ENCODE measurements at places on chromosomes 6 and 20.

- no peak for DNase-seq
Observed at GRCh38 chr6:144606083-144606482, 320.9 kb downstream of the UTRN start.

DNA sequence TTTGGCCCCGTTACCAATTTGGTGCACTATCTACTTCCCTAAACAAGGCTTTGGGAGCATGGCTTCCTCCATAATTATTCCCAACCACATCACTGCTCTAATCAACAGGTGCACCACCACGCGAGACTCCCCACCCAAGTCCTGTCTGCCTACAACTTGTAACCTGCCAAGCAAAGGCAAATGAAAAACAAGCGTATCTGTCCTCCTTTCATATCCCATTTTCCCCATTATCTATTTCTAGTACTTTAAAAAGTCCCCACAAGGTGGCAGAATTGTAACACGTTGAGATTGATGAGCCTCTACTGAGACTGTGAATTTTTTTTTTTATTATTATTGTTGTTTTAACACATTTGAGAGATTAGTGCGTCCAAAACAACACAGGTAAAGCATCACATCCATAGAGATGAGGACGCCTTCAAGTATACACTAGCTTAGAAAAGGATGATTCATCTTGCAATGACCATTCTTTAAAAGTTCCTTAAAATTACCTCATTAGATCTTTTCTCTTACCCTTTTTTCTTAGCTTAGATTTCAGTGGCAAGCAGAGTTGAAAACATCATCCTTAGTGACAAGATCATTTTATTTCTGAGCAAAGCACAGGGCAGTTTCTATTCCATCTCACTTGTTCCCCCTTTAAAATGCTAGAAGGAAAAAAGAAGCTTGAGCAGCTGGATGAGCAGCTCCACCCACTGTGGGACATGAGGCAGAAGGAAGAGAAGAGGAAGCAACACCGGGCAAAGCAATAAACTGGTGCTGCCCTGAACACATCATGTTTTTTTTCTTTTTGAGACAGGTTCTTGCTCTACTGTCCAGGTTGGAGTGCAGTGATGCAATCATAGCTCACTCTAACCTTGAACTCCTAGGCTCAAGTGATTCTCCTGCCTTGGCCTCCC lies 210.8 kb downstream of the ARHGAP18 start:
- DNase-seq: no peak

- DNase-seq: no peak
Observed at GRCh38 chr6:43773980-43774775, 4.2 kb downstream of the VEGFA start.

GRCh38 chr6:31702405-31702818 lies 712 bp downstream of the ABHD16A start:
- DNase-seq: no peak

DNA sequence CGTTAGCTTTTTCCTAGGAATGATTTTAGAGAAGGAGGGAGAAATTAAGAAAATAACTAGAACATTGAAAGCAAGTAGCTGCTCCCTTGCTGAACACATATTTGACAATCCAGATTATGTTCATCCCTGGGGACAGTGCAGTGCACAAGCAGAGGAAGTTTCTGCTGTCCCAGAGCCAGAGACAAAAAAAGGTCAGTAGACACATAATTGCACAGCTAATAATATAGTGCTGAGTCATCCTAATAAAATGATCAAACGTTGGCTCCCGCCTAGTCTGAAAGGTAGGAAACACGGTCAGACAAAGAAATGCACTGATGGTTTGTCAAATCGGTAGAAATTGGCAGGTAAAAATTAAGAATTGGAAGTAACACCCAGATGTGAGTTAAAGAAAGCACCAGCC lies 21.7 kb upstream of the SSTR4 start:
- DNase-seq: no peak

GRCh38 chr6:152054441-152054840 lies 247.0 kb downstream of the ESR1 start:
- no peak for DNase-seq

- DNase-seq: no peak
Observed at GRCh38 chr6:43334466-43335095, 26.0 kb upstream of the CRIP3 start.

GRCh38 chr6:45666846-45667245 lies 289.1 kb upstream of the SUPT3H start:
- DNase-seq: no peak

DNA sequence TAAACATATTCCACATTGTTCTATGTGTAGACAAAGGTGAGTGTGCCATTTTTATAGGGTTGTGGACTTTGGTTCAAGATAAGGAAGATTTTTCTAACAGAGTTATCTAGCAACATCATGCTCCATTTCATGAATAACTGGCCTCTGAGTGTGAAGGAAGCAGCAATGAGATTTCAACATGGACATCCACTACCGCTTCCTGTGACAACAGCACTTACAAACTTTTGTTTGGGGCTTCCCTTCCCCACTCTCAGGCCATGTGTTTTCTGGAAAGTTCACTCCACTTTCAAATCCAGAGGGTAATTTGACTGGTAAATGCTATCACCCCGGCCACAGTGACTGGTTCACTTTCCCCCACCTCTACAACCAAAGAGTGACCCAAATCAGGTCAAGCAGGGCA lies 38.1 kb upstream of the PROKR2 start:
- no peak for DNase-seq

DNA sequence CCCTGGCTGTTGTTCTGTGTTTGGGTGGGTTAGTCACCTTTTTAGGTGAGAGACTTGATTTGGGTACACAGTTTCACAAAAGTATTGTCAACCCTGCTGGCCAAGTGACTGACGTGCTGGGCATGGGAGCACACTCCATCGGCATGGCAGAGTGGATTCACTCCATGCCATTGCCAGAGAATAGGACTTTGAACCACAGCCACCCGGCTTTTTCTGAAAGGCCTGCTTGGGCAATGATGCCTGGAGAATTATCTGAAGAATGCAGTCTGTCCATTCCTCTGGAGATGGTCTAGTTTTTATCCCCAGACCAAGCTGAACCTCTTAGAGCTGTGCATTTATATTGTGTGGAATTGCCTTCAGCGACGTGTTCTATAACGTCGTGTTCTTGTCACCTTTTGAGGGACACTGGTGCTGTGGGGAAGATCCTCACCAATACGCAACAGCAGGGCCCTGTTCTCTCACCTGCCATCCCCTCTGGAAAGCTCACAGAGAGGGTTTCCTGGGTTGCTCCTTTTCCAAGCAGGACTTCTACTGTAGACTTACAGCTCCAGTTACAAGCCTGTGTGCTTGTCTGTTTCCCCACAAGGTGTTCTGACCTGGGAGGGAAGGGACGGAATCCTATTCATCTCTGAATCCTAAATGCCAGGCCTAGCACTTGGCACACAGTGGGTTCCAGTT lies 183.4 kb upstream of the AKAP12 start:
- no peak for DNase-seq

DNA sequence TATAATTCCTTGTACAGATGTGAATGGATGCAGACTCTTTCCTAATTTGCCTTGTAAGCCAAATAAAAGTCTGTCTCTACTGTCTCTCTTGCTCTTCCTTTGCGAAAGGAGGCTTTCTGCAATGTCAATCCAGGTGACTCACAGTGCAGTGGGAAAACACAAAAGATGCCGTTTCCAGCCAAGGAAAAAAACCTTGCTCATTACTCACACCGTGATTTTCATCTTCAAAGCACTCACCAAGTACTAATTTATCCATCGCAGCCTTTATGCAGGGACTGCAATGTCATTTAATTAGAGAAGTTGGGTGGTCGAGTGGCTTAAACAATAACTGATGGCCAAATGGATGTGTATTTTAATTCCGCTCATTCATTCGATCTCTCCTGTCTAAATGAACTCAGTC lies 23.8 kb downstream of the SAYSD1 start:
- no peak for DNase-seq

GRCh38 chr6:15296735-15297134 lies 50.9 kb downstream of the JARID2 start:
- no peak for DNase-seq

GRCh38 chr20:49695830-49696229 lies 17.8 kb downstream of the B4GALT5 start:
- DNase-seq: no peak

DNA sequence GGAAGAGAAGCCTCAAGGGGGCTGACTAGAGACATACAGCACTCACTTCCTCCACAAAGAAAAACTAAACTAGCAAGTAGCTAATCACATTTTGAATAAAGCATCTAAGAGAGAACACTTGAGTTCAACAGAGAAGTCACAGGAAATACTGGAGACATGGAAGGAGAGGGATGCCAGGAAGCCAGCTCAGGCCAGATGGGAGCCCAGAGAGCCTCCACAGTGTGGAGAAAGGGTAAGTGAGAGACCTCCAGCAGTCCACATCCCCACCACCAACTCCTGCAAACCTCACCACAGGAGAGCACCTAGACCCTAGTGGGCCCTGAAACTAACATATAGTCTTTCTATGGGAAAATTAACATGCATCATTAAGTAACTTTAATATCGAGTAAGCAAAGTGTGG lies 79.2 kb downstream of the EPM2A start:
- DNase-seq: no peak

DNA sequence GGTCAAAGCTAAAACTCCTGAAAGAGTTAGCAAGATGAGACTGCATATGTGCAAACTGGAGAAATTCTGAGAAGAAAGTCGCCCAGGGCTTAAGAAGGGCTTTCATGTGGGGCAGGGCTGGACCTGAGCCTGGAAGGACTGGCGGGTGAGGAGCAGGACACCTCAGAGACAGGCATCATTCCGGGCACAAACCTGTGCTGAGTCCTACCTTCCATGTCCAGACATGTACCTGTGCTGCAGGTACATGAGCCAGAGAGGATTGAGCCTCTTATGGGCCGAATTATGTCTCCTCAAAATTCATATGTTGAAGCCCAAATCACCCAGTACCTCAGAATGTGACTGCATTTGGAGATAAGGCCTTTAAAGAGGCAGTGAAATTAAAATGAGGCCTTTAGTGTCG lies 171.0 kb downstream of the QRSL1 start:
- DNase-seq: no peak

- no peak for DNase-seq
Observed at GRCh38 chr20:13222319-13222716, 1.2 kb downstream of the ISM1 start.

GRCh38 chr6:105075210-105075609 lies 104.6 kb downstream of the POPDC3 start:
- DNase-seq: no peak

GRCh38 chr6:158518191-158519127 lies 41.4 kb upstream of the TMEM181 start:
- DNase-seq: peak; percentile 63

DNA sequence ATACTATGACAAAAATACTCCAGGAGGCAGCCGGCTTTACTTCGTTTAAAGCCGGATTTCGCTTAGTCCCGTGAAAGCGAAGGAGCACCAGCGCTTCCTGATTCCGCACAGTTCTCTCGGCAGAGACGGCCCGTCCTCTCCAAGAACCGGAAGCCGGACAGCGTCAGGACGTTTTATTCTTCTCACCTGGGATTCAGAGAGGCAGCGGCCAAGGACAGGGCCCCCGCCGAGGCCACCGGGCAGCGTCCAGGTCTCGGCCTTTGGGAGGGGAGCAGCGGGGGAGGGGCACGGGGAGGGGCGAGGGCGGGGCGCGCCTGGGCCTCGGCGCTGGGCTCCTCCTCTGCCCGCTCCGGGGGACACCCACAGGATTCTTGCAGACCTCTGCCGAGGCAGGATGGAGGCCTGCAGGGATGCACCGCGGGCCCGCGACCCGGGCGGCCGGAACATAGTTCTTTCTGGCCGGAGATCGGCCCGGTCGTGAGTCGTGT lies 2.8 kb upstream of the DIDO1 start:
- DNase-seq: no peak

GRCh38 chr6:121499666-121500065 lies 64.2 kb downstream of the GJA1 start:
- DNase-seq: no peak

GRCh38 chr6:122832459-122832858 lies 43.4 kb downstream of the SMPDL3A start:
- DNase-seq: no peak

DNA sequence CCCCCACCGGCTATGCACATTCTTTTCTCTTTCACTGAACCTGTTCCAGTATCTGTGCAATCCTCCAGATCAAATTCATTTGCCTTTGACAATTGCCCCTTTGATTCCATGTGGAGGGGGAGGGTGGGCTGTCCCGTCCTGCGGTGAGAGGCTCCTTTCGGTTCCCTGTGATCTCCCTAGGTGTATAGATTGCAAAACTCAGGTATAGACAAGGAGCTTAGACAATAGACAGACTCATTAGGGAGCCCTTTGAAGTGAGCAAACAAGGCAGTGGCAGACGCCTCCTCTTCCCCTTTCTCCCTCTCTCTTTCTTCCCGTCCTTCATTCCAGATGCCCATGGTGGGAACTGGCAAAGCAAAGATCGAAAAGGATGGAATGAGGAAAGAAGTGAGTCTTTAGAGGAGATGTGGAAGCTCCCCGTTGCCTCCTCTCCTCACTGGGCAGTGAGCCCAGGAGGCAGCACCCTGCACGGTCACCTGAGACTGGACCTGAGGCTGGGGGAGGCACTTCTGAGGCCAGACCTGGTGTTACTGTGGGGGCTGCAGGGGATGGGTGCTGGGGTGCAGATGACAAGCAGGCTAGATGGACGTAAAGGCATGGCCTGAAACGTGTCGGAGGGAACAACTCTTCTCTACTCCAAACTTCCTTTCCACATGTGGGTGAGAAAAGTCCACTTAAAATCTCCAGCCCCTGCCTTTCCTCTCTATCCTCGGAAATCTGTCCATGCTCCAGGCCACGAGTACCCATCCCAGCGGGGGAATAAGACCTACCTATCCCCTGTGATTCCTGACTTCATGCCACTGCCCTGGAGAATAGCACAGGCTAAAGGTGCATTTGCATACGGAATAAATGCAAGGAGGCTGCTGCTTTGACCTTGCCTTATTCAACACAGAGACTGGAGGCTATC lies 256.6 kb upstream of the FOXQ1 start:
- DNase-seq: no peak

GRCh38 chr6:36809941-36810803 lies 29.1 kb downstream of the CPNE5 start:
- DNase-seq: no peak

DNA sequence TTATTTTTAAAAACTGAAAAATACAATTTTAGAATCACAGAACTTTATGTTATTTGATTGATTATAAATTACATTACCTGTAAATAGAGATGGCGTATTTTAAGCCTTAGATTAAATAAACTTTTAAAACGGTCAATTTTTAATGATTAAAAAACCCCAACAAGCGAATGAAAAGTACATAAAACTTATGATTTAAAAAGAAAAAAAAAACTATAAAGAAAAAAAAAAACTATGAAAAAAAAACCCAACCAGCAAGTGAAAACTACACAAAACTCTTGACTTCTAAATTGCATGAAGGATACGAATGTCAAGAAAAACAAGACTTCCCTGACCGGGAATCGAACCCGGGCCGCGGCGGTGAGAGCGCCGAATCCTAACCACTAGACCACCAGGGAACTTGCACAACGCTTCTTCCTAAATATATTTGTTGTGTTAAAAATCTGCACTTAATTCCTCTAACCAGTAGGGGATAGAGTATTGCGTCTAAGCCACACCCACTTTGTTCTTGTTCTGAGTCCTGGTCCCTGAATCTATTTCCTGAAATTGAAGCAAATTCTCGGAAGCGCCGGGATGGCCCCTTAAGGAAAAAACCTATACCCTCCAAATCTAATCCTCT lies 10.7 kb upstream of the NCOA7 start:
- DNase-seq: peak; percentile 76
